KBM-7 (cell line): ENCODE measurements at places on chromosomes 12 and 14.

GRCh38 chr14:72495668-72496067 lies 398.2 kb downstream of the DPF3 start:
- no peak for DNase-seq

- DNase-seq = peak; percentile 13
These were observed 3.0 kb downstream of the SMCO3 start for GRCh38 chr12:14810953-14811483.

DNA sequence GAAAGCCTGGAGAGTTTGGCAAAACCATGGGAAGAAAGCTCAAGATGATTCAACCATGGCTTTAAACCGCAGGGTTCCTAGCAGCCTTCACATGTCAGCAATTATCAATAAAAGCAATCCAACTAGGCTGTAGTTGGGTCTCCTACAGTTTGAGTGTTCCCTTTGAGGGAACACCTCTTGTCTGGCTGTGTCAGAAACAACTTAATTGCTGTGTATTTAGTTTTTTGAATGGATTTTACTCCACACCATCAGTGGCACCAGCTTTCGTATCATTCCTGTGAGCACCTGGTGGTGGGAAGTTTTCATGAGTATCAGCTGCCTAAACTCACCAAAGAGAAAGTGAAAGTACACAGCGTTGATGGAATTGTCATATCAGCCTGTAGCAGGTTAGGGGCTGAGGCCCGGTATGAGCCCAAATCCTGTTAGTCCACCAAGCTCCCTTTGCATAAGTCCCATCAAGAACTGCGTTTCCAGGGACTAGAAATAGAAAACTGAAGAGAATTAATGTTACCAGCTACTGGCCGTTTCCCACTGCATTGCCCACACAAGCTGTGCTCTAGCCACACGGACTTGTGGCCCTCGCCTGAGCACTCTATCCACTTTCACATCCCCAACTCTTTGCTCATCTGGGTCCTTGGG lies 10.9 kb upstream of the IL26 start:
- DNase-seq = peak; percentile 36

GRCh38 chr12:8697120-8697475 lies 693 bp upstream of the RIMKLB start:
- peak; percentile 61 for DNase-seq

- DNase-seq = no peak
These were observed 70.6 kb downstream of the PTHLH start for GRCh38 chr12:27901959-27902358.

- peak; percentile 42 for DNase-seq
These were observed 1.1 kb downstream of the IPO8 start for GRCh38 chr12:30694412-30695198.

- no peak for DNase-seq
These were observed 10.6 kb downstream of the PAPOLA start for GRCh38 chr14:96512602-96513397.

- no peak for DNase-seq
These were observed 30.6 kb downstream of the CDKL1 start for GRCh38 chr14:50366115-50366514.

GRCh38 chr14:77065851-77066577 lies 32.0 kb upstream of the CIPC start:
- no peak for DNase-seq

DNA sequence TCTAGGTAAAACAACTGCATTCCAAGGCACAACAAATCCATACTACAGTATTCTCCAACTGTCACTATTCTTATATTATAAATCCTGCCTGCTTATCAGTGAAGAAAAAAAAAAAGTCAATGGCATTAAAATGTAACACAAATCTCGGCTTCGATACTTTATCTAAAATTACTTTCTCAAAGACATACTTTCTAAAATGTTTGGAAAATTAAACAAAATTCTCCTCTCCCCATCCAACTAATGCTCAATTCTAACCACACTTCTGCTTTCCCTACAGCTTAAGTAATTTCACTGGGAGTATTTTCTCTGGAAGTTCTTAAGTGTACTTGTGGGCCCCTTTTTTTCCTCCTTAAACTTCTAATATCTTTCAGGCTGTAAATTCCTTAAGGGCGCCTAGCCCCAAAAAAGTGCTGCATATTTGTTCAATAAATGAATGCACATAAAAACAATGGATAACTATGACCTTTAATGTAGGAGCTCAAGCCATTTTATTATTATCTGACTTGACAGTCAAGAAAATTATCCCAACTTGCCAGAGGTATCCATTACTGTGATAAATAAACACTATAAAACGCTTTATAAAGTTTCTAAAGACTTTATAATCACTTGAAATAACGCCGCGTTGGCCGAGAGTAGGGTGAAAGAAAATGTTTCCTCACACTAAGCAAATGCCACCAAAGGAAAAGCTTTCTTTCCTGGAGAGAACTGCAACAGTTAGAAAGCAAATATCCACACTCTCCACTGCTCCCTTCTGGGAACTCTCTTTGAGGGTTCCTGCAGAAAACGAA lies 977 bp downstream of the HEATR5A start:
- peak; percentile 33 for DNase-seq

DNA sequence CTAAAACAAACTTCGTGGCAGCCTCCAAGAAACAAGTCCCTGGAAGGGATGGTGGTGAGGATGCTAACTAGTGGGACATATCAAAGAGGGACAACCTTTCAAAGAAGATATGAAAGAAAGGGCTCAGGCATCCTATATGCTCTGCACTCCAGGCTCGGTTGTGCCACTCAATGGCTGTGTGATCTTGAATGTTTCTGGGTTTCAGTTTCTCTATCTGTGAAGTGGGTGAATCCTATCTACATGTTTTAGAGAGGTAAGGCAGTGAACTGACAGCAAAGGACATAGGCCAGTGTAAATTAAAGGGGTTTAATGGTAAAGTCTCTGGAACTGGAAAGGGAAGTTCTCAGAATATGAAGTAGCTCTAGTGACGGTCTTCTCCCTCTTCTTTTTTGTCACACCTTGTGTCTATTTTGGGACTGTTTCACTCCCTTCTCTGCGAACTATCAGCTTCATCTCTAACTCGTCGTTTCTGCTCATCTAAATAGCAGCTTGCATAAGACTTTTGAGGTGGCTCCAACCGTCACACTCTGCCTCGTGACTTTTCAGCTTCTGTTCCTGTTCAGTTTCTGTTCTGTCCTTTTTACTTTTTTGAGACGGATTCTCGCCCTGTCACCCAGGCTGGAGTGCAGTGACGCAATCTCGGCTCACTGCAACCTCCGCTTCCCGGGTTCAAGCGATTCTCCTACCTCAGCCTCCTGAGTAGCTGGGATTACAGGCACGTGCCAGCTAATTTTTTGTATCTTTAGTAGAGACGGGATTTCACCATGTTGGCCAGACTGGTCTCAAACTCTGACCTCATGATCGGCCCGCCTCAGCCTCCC lies 273.6 kb downstream of the SUDS3 start:
- no peak for DNase-seq

- DNase-seq = no peak
These were observed 425.2 kb upstream of the MIS18BP1 start for GRCh38 chr14:45678163-45678562.

DNA sequence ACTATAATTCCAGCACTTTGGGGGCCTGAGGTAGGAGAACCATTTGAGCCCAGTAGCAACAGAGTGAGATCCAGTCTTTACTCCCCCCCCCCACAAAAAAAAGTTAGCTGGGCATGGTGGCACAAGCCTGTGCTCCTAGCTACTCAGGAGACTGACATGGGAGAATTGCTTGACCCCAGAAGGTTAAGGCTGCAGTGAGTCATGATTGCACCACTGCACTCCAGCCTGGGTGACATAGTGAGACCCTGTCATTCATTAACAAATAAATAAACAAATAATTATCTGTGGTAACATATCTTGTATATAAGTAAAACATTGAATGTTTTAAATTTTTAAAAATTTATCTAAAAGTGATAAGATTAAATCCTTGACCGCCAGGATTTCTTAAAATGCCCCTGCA lies 4.8 kb downstream of the ENTPD5 start:
- no peak for DNase-seq

GRCh38 chr12:90757957-90758356 lies 197.0 kb downstream of the CCER1 start:
- no peak for DNase-seq

DNA sequence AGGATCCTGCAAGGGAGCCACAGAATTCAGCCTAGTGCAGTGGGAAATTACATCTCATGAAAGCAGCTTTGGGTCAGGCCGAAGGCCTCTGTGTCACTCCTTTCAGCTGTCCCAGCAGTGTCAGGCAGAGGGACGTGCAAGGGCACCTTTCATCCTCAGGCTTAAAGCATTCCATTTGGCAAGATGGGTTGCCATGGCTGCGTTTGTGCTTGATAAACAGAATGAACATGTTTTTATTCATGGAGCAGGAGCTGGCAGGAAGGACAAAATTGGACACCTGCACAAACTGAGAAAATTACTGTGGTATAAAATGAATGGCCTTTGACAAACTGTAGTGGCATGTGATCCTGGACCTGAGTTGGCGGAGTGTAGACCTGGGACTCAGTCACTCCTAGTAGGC lies 29.4 kb downstream of the ACAD10 start:
- DNase-seq = no peak

DNA sequence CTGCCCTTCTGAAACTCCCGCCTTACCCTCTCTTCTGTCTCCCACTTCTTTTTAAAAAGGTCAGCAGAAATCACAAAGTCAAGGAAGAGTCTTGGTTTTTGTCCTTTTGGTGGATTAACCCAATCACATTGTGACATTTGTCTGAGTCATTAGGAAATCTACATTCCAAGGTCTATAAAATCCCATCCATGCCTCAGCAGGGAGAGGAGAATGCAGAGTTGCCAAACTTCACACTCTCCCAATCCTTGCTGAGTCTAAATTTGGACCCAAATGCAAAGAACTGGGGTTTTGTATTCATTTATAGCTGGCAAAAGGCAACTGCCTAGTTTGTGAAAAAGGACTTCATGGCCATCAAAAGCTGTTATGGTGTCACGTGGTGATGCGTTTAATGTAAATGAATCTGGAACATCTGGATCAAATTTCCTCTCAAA lies 67.9 kb downstream of the TMEM30B start:
- DNase-seq = no peak

DNA sequence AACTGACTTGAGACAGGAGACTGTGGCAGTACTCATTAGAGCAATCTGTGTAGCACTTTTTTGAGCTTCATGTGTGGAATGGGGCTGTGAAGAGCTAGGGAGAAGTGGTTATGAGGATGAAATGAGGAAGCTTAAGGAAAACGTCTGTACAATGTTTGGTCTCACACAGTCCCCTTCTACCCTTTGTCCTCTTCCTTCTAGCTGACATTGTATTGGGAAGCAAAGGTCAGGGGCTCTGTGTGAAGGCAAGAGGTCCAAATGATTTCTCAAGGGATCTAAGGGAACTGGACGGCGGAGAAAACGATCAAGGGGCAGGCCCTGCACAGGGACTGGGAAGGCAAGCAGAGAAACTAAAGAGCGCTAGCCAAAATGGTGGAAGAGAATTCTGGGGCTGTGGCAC lies 13.1 kb upstream of the CIPC start:
- no peak for DNase-seq

DNA sequence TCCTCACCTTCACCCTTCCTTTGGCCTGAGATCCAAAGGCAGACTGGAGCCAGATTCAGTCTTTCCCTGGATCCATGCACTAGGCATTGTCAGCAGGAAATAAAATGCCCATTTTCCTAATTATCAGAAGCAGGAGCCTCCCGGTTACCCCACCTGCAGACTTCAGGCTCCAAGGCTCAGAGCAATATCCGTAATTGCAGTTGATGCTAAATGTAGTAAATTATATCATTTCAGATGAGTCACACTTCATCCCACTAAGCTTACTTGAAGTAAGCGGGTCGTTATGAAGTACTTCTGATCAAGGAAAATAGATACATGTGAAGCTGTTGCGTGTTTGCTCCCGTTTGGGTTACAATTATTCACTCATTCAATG lies 110.7 kb upstream of the SFSWAP start:
- DNase-seq = no peak

- no peak for DNase-seq
These were observed 32.0 kb upstream of the SOCS2 start for GRCh38 chr12:93540466-93540865.

- DNase-seq = no peak
These were observed 481.6 kb downstream of the PCNX1 start for GRCh38 chr14:71388862-71389261.

DNA sequence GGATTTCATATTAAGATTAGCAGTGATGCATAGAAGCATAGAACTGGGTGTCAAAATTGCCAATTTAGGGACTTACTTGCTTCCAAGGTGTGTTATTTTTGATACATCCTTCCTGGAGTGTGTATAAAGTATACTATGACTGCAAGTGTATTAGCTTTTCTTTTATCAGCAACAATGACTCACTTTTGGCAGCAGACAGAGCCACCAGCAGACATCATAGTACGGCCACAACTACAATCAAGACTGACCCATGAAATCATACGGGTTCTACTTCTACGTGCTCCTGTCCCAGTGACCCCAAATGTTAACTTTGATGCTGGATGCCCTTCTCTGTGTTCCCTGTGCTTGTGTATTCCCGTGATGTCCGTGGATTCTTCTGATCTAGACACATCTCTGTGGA lies 443.9 kb downstream of the TMEM132D start:
- DNase-seq = no peak

- DNase-seq = peak; percentile 64
These were observed 7.8 kb downstream of the ZDHHC22 start for GRCh38 chr14:77133720-77134338.

- DNase-seq = peak; percentile 15
These were observed 247.6 kb downstream of the EMP1 start for GRCh38 chr12:13444076-13444475.

GRCh38 chr14:72532686-72533454 lies 361.0 kb downstream of the DPF3 start:
- DNase-seq = no peak

DNA sequence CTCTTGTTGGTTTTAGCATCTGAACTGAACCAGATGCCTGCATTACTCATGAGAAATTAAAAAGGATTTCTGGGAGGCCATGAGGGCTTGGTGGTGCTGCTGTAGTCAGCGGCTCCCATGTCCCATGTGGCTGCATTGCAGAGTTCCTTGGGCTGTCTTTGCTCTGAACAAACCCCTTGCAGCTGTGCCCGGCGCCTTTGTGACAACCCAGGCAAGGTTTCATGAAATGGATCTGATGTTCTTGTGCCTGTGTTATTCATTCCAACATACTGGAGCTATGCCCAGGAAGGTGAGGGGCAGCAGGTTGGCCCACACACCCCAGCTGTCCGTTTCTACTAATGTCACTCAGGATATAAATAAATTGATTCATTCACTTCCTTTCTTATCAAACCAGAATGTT lies 40.8 kb downstream of the TGFB3 start:
- no peak for DNase-seq
